ENCODE measurements at places on chromosomes 12 and 14.

GRCh38 chr12:103913100-103913499 is 17.1 kb upstream of the HSP90B1 start:
- no peak for DNase-seq

DNA sequence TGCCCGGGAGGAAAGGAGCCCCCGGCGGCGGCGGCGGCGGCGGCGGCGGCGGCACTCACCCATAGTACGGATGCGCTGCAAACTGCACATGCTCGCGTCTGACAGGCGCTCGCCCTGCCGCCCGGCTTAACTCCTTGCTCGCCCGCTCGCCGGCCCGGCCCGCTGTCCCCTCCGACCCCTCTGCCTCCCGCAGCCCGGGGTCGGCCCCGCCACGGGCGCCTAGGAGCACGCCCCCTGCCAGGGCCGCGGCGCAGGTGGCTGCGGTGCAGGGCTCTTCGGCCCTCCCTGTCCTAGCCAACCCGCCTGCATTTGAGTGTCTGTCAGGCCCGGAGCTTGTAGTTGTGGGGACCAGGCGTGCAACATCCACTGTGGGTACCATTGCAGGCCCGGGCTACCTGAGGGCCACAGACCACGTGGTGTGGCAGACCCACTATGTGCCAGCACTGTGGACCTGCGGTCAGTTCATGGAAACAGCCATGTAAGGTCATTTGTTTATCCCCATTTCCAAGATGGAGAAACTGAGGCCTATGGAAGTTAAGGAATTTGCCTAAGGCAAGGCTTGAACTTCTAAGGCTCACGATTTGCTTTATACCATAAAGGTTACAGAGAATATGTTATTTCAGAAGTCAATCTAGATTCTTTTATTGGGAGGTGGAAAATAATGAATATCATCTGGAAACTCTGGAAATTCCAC is 17.6 kb upstream of the PLEKHH1 start:
- no peak for DNase-seq

DNA sequence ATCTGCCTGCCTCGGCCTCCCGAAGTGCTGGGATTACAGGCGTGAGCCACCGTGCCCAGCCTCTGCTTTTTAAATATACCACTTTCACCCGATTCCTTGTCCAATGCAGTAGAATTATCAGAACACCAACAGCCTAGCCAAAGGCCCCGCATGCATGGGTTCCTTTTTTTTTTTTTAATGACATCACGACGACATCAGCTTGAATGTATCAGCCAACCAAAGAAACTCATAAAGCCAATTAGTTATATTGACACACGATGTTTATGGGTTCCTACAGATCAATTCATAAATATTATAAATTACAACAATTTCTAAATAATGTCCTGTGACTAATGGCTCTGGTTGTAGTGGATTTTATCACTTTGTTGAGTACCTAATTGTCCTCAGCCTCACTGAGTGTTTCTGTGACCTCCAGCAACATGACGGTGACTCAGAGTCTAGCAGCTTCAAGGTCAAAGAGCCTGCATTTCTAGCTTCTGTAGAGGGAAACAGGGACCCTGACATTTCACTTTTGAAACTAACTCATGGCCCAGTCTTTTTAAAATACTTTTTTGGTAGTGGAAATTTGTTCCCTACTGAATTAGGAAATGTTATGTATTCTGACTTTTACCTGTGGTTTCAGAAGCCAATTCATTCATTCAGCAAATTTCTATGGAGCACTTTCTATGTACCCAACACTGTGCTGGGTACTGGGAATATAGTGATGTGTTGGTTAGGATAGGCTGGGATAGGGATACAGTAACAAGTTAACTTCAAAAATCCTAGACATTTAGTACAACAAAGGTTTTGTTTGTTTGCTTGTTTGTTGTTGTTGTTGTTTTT is 144.1 kb downstream of the SUDS3 start:
- DNase-seq, result no peak

- no peak for DNase-seq
Measured at GRCh38 chr12:67794161-67794560, 145.6 kb downstream of the DYRK2 start.

DNA sequence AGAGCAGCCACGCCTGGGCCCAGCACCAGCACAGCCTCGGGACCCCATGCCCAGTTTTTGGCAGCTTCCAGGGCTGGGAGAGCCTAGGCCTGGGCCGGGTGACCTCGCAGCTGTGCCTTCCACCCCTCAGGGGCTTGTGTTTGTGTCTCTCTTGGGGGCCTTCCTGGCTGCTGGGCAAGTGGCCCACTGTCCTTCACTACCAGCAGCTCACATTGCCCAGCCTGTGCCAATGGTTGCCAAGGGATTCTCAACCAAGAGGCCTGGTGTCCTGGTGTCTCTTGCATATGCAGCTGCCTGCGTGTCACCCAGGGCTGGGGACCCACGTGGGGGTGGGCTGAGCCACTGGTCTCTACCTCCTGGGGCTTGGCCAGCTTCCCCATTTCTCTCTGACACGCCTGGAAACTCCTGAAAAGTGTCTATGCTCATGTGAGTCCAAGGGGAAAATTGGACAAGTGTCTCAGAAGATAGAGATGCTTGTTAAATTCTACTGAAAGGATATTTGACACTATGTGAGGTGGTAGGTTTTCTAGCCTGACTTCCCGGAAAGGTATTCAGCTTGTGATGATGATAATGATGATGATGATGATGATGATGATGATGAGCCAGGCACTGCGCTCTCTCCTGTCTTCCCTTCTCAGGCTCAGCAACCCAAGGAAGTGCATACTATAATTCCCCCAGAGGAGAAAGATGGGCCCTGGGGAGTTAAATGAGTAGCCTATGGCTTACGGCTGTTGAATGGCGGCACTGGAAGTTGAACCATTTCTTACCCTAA is 48.8 kb upstream of the ESRRB start:
- DNase-seq, result no peak

DNA sequence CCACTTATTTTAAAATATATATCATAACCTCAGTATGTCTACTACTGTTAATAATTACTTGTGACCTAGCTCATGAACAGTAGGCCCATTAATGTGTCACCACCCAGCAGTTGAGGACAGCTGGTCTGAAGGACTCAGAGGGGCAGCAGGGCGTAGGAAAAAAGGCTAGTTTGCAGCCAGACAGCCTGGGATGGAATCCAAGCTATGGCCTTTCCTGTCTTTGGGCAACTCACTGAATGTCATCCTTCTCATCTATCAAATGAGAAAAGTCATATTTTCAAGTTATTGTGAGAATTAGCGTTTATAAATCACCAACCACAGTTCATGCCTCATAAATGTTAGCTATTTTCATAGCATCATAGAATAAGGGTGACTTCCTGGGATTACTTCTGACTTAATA is 12.3 kb downstream of the DENND5B start:
- no peak for DNase-seq

- no peak for DNase-seq
Measured at GRCh38 chr12:2298556-2299200, 245.9 kb downstream of the CACNA1C start.

DNA sequence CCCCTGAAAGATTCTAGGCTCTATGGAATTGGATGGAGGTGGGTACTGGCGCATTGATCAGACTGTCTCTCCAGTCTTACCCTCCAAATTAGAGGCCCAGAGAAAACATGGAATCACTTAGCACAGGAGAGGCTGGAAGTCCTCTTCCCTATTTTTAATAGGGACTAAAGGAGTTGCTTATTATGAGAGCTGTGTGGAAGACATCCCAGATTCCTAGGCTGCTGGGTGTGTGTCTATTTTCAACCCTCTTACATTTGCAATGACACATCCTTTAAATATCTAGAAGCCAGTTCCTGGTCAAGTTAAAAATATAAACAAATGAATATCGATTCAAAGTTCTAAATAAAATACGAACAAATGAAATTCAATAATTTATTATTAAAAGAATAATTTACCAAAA is 58.3 kb upstream of the ARID2 start:
- no peak for DNase-seq

- DNase-seq, result no peak
Measured at GRCh38 chr12:48279601-48280000, 71.1 kb downstream of the ZNF641 start.

DNA sequence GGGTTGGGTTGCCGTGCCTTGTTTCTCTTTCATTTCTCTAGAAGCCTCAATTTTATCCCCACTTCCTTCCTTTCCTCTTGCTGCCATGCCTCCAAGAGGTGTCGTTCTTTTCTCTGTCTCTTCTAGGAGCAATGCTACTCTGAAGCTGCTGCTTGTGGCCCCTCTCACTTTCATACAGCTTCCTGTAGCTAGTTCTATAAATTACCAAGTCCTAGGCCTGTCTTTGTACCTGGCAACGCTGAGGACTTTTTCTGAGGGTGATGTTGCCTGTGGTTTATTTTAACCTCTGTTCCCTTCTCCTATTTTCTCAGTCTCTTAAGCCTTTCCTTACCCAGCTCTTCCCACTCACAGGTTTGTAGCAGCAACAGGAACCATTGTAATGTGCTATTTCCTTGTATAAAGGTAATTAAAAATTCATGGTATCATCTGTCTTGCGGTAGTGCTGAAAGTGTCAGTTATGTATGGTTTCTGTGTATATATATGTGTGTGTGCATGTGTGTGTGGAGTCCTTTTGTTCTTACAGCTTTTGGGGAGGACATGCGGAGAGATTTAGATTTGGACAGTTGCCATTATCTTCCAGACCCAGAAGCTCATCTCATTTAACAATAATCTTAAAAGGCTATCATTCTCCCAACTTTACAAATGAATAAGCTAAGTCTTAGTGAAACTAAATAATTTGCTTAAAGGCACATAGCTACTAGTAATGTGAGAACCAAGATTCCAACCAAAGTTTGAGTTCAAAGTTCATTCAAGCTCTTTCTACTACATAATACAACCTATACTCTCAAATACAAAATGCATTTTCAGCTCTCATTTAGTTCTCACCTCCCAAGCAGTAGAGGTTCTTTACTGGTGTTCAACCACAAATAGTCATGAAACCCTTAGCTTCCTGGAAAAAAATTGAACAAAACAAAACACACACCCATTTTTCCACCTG is 43.8 kb downstream of the DDHD1 start:
- peak; percentile 21 for DNase-seq

DNA sequence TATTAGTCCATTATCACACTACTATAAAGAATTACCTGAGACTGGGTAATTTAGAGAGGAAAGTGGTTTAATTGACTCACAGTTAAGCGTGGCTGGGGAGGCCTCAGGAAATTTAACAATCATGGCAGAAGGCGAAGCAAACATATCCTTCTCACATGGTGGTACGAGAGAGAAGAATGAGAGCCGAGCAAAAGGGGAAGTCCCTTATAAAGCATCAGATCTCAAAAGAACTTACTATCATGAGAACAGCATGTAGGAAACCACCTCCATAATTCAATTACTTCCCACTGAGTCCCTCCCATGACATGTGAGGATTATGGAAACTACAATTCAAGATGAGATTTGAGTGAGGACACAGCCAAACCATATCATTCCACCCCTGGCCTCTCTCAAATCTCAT is 422.6 kb downstream of the MDGA2 start:
- DNase-seq, result no peak

DNA sequence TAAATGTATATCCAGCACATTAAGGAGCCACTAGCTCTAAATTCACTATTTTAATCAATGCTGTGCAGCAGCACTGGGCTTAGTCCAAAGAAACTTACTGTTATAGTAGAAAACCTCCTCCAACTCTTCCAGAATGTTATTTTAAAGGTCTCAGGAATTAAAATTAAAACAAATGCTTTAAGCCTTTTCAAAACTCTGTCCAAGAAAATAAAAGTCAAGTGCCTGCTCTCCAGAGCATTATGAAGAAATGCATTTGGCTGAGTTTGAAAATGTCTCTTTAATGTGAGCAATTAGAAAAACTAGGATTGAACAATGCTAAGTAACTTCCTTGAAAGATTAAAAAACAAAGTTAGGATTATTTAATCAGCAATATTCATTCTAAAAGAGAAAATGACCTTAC is 322.4 kb upstream of the DCN start:
- no peak for DNase-seq

DNA sequence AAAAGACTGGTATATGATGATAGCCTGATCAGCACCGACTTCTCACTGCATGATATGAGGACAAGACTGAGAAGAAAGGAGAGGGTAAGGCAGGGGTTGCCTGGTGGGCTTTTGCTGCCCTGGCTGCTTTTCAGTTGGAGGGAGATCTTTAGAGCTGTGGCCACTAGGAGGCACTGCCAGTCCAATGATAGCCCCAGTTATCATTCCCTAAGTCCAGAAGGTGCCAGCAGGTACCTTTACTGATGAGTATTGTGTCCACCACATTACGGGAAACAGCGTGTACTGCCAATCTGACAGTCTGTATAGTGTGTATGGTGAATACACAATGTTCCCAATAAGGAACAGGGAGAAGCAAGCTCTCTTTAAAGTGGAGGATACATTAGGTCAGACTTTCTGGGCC is 55.8 kb upstream of the CCDC175 start:
- DNase-seq, result no peak
